ENCODE measurements at places on chromosomes 4 and X.

DNA sequence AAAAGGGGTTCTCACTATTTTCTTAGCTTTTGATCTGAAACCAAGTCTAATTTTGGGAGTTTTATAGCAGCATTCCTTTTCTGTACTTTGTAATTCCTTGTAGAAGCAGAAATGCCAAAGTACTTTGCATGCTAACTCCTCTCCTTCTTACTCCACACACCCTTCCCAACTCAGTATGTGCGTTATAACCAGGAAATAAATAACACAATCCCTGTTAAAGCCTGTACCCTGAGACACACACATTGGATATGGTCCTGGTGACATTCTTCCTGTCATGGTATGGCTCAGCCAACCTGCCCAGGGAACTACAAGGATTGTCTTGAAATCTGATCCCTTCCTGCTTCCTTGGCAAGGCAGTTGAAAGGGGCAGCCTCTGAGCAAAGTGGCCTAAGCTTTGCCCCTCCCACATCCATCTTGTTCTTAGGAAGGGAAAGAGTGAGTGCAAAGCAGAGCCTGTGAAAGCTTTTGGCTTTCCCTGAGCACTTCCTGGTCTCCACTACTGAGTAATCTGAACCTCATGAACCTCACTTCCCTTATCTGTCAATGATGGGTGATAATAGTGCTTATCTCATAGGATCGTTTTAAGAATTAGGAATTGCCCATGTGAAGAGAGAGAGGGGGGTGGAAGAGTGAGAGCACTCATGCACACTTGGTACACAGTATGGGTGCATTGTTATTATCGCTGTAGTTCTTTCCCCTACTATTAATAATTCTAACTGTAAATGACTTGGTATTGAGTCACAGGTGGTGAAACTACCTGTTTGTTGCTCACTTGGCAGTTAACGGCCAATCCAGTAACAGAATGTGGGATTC, 109.3 kb downstream of the AFF2 start:
- DNase-seq: peak; percentile 1

DNA sequence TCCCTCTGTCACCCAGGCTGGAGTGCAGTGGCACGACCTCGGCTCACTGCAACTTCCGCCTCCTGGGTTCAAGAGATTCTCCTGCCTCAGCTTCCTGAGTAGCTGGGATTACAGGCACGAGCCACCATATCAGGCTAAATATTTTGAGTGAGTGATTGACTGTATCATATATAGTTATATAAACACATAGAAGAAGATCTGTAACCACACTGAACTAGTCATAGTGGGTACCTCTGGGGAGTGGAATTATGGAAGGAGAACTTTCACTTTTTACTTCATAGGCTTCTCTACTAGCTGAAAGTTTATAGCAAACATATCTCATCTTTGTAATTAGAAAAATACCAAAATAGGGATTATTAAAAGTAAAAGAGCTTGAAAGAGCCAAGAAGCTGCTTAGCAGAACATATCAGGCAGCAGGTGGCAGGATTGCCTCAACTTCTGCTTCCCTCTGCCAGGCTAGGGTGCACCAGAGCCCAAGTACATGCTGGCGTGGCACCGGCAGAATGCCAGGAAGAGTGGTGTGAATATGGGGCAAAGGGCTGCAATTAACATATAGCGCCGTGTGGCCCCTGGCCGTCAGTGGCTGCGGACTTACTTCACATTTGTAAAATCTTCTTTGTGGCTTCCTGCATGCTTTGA, 39.5 kb upstream of the CD40LG start:
- DNase-seq: peak; percentile 36

DNA sequence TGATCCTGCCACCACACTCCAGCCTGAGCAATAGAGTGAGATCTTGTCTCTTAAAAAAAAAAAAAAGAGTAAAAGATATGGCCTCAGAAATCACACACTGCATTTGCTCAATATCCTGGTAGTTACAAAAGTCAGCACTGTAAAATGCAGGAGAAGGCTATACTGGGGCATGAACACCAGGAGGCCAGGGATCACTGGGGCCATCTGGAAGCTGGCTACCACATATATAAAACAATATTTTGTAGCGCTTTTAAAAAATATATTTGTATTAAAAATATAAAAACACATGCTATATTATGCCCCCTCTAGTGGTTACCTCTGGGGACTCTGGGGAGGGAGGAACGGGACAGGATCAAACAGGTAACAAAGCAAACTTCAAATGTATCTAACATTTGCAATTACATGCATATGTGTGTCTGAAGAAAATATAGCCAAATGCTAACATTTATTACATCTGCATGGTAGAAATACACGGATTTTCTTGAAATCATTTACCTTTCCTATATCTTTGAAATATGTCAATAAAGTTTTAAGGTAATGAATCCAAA, 4.0 kb downstream of the C4orf46 start:
- DNase-seq: peak; percentile 33

- DNase-seq: no peak
These were observed 39.0 kb upstream of the RASL11B start for GRCh38 chr4:52822972-52823701.

DNA sequence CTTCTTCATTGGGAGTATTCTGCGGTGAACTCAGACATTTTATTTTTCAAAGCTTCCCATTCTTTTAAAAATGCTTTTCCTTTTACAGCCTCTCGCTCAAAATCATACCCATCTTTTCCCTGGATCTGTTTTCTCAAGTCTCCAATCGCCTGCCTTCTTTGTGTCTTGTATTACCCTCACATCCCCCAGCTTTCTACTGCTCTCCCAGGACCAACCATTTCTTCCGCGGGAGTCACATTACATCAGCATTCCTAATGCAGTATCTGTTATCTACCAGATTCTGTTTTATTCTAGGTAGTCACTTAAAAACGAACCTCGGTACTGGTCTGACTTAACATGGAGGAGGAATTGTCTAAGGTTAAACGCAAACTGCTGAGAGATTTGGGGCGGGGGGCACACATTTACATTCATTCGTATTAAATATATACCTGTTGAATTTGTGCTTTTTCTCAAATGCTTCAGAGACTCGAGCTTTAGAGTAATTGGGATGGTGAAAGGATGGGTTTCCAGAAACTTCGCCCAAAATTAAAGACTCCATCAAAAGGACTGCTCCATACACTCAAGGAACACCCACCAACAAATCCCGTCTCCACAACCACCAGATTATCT, 493 bp upstream of the UCHL1 start:
- DNase-seq: no peak
